ENCODE measurements at places on chromosomes 4 and X.

GRCh38 chr4:113759696-113760093, 1.8 kb downstream of the CAMK2D start:
- H3K4me1 ChIP-seq, result peaks cover 52% of the 10 kb centered on the region
- peak overlapping the region; percentile 98 for H3K27ac ChIP-seq
- H3K27me3 ChIP-seq, result no peaks in the 10 kb centered on the region
- DNase-seq, result no peak
- peaks cover 44% of the 10 kb centered on the region for H3K36me3 ChIP-seq
- H3K4me3 ChIP-seq, result peak overlapping the region; percentile 98

DNA sequence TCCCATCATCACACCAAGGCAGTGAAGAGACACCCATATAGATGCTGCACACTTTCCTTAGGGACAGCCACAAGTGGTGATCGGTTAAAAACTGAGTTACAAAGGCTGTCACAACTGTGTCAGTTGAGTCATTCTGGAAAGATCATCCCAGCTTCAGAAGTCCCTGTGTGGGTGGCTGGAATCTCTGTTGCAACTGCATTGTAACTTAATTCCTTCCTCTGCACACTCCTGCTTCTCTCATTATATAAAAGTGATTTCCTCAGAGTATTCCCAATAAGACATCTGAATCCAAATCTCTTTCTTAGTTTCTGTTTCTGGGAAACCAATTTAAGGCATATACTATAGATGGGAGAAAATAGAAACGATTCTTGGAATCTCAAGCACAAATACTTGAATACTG, 88.1 kb downstream of the FSTL5 start:
- no peaks in the 10 kb centered on the region for H3K27me3 ChIP-seq
- no peak overlapping the region for H3K4me3 ChIP-seq
- H3K4me1 ChIP-seq, result no peaks in the 10 kb centered on the region
- H3K27ac ChIP-seq, result no peak overlapping the region
- H3K36me3 ChIP-seq, result no peaks in the 10 kb centered on the region

DNA sequence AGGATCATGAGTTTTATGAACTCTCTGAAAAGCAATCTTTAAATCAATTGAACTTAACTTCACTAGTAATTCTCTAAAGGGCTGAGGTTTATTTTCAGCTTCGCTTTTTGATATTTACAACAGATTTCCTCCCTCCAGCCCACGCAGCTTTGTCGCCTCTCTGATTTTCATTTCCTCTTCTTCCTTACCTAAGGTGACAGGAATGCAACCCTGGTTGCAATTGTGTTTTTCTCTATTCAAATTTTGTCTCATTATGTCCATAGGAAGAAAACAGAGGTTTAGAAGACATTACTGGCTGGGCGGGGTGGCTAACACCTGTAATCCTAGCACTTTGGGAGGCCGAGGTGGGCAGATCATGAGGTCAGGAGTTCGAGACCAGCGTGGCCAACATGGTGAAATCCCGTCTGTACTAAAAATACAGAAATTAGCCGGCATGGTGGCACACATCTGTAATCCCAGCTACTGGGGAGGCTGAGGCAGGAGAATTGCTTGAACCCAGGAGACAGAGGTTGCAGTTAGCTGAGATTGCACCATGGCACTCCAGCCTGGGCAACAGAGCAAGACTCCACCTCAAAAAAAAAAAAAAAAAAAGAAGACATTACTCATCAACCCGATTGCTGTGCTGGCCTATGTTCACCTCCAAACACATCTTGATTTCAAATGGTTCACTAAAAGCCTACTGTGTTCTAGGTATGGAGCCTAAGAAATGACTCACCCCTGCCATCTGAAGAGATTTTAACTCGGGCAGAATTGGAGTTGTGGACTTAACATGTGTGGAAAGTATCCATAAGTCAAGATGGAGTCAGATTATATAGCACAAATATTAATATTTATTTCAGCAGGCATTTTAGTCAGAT, 36.8 kb downstream of the VSIG4 start:
- no peak for DNase-seq
- peaks cover 63% of the 10 kb centered on the region for H3K4me1 ChIP-seq

- H3K4me1 ChIP-seq, result no peaks in the 10 kb centered on the region
- H3K4me3 ChIP-seq, result no peak overlapping the region
- H3K27me3 ChIP-seq, result no peaks in the 10 kb centered on the region
- DNase-seq, result no peak
- no peak overlapping the region for H3K27ac ChIP-seq
- peaks cover 5% of the 10 kb centered on the region for H3K36me3 ChIP-seq
Measured at GRCh38 chr4:2091990-2092668, 33.0 kb downstream of the NAT8L start.

GRCh38 chr4:13182133-13182532, 302.0 kb downstream of the RAB28 start:
- H3K4me3 ChIP-seq, result no peak overlapping the region
- no peaks in the 10 kb centered on the region for H3K27me3 ChIP-seq
- H3K4me1 ChIP-seq, result no peaks in the 10 kb centered on the region
- no peak for DNase-seq

DNA sequence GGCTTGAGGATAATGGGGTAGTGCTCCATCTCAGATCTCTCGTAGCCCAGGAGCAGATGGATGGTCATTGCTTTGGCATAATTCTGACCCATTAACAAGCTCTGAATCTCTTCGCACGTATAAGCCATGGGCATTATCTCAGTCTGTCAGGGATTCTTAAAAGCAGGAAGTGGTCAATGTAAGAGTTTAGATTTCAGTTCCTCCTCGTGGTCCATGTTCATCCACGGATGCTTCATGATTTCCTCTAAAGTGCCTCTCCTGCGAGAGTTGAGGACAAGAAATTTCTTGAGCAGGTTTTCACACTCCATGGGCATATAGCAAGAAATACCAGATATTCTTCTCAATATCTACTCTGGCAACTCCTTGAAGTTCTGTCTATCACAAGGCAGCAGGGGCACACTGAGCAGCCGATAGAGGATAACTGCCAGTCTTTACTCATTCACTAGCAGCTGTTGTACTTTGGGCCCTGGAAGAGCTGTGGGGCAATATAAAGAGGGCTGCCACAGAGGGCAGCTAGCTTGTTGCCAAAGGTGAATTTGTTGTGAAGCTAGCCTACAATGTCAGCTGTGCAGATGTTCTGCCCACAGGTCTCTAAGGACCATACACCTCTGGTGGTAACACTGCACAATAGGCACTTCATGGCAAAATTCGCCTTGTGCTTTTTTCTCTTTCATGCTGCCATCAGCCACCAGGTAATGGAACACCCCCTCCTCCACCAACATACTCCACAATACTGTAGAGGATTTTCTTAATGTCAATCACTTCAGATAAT, 52.0 kb upstream of the WDR17 start:
- no peak for DNase-seq
- peaks cover 1% of the 10 kb centered on the region for H3K27me3 ChIP-seq
- no peak overlapping the region for H3K27ac ChIP-seq
- no peaks in the 10 kb centered on the region for H3K4me1 ChIP-seq

DNA sequence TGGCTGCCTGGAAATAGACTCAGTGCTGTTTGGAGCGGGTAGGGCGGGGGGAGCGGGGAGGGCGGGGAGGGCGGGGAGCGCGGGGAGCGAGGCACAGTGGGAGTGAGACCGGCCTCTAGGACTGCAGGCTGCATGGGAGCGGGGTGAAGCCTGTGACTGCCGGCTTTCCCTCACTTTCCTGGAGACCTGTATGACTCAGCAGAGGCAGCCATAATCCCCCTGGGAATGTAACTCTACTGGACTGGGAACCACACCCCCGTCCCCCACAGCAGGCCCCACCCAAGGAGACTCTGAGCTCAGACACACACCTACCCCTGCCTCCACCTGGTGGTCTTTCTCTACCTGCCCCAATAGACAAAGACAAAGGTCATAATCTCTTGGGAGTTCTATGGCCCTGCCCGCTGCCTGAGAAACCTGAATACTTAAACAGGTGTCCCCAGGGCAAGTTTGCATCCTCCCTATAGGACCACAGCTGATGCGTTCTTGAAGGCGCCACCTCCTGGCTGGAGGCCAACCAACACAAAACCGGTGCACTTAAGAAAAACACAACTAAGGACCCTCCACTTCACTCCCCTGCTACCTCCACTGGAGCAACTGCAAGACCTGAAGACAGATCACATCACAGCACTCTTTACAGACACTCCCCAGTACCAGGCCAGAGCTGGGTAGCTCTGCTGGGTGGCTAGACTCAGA, 18.0 kb downstream of the HDAC8 start:
- H3K4me1 ChIP-seq, result peaks cover 11% of the 10 kb centered on the region
- peaks cover 12% of the 10 kb centered on the region for H3K36me3 ChIP-seq
- no peak overlapping the region for H3K27ac ChIP-seq

- H3K27me3 ChIP-seq, result no peaks in the 10 kb centered on the region
- H3K27ac ChIP-seq, result no peak overlapping the region
- no peaks in the 10 kb centered on the region for H3K4me1 ChIP-seq
- no peak overlapping the region for H3K4me3 ChIP-seq
Measured at GRCh38 chr4:141570290-141570689, 66.1 kb upstream of the IL15 start.
